ENCODE measurements at places on chromosomes 5 and 9.

DNA sequence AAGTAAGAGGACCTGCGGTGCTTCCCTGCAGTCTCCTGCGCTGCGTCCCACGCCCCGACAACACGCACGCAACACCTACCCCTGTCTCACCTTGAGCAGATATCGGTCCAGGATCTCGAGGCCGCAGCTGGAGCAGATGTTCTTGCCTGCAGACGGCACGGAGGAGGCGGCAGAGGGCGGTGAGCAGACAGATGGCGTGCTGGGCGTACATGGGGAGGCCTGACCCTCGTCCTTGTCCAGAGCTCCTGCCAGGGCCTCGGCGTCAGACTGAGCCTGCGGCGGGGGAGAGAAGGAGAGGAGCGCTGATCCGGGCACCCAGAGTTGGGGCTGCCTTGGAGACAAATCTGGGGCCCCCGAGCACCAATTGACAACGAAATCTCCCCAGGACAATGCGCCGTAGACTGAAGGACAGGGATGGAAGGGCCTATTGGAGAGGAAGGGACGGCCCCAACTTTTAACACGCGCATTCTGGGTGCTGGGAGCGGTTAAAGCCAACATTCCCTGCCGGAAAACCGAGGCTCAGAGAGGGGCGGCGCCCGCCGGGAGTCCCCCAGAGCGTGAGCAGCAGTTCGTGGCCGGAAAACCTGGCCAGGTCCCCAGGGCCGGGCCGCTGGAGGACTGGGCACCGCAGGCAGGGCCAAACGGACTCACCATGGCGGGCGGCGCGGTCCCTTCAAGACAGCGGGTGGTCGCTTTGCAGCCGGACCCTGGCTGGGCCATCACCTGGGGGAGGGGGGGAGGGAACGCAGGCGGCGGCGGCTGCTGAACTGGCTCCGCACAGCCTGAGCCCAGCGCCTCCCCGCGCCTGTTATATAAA, 1.8 kb downstream of the LHX6 start:
- DNase-seq, result peak; percentile 38

GRCh38 chr9:69649566-69650250, 22.5 kb downstream of the APBA1 start:
- DNase-seq, result no peak

DNA sequence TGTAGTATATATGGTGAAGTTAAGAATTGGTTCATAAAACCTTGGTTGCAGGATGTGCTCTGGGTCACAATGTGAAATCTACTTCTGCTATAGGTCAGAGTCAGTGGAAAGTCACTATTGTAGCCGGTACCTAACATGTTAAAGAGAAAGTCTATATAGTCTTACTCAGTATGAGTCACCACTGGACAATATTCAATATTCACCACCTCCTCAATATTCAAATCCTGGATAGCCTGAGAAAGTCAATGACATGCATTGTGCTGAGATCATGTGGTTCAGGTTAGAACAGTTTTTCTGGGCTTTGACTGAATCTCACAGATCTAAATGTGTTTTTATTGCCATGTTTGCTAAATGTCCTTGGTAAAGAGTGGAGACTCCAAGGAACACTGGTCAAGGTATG, 108.8 kb downstream of the HMHB1 start:
- DNase-seq, result no peak

DNA sequence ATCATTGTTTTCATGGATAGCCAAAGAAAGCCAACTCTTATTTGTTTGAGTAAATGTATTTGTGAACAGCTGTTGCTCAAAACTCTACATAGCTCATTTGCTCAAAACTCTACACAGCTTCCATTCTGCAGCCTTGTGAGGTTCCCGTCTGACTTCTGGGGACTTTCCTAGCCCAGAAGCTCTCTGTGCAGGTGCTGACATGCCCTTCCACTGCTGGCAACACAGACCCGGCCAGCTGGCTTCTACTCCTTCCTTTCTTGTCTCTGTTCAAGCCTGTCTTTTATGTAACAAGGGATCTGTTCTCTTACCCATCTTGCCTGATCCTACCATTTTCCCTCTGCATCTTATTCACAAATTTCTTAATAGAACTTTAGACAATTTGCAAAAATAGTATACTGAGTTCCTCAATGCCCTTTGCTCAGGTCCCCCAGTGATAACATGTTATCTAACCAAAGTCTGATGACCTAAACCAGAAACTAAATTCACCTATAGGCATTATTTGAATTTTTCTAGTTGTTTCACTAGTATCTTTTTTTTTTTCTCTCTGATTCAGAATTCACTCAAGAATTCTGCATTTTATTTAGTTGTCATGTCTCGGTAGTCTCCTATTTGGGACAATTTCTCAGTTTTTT, 556.5 kb upstream of the SEMA6A start:
- no peak for DNase-seq

GRCh38 chr9:28413471-28413870, 840.2 kb upstream of the C9orf72 start:
- no peak for DNase-seq

GRCh38 chr5:96703384-96703920, 41.3 kb downstream of the CAST start:
- DNase-seq, result no peak

DNA sequence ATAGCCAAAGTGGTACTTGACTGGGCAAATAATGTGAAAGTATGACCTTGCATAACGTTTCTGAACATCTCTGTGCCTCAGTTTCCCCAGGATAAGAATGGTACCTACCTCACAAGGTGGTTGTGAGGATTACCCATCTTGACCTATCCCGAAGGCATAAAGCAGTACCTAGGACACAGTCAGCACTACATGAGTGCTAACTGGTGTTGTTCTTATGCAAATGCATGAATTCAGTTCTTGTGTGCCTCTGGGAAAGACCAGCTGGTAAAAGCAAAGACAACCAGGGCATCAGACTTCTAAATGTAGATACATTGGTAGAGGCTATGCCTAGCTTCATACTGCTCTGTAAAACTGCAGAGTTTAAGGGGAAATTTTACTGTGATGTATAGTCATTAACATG, 21.8 kb upstream of the TMEM252 start:
- no peak for DNase-seq

GRCh38 chr9:13278368-13279246, 885 bp downstream of the MPDZ start:
- DNase-seq, result peak; percentile 16

- DNase-seq, result no peak
Measured at GRCh38 chr5:368183-369084, 46.9 kb downstream of the AHRR start.

DNA sequence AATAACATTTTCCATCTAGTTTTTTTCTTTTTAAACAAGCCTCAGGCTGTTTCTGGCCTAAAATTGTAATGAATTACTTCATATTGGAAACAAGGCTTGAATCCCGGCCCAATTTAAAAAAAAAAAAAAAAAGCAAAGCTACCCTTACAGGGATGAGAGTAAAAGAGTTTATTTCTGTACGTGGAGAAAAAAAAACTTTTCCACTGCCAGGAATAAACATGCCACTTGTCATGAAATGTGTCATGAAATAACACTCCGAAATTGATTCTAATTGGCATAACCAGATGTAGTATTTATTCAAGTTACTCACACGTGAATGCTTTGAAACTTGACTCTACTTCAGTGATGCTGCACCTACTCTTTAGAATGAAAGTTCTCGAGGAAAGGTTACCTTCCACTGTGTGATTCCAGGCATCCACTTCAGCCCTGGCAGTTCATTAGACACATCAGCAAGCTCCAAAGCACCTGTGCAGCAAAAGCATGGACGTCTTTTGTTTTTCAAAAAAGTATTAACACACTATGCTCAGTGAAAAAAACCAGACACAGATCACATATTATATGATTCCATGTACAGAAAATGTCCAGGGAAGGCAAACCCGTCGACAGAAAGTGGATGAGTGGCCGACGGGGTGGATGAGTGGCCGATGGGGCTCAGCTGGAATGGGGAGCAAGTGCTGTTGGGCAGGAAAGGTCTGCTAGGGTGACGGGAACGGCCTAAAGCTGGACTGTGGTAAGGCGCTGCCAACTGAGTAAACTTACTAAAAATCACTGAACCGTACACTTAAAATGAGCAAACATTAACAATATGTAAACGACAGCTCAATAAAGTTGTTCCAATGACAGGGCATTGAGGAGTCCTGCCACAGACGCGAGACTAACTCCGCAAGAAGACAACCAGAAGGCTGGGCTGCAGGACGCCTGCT, 21.2 kb downstream of the NSUN2 start:
- no peak for DNase-seq

Data from HEK293T (cell line).